Activated naive CD4-positive, alpha-beta T cell treated with anti-CD3 and anti-CD28 coated beads for 36 hours (primary cell): ENCODE measurements at places on chromosomes 2 and 18. TPM values are rescaled to one million over a fixed set of nuclear protein-coding genes. Genes with fewer than 3 reads are reported as not detected.

GRCh38 chr2:137823196-137823595 lies 141.1 kb upstream of the HNMT start:
- H3K27ac ChIP-seq: no peak overlapping the region
- no peak overlapping the region for H3K4me3 ChIP-seq
- H3K36me3 ChIP-seq: no peaks in the 10 kb centered on the region
- DNase-seq: no peak
- peaks cover 17% of the 10 kb centered on the region for H3K27me3 ChIP-seq

- DNase-seq: no peak
- no peak overlapping the region for H3K4me3 ChIP-seq
- H3K36me3 ChIP-seq: peaks cover 22% of the 10 kb centered on the region
- H3K4me1 ChIP-seq: peaks cover 16% of the 10 kb centered on the region
- no peaks in the 10 kb centered on the region for H3K27me3 ChIP-seq
- no peak overlapping the region for H3K27ac ChIP-seq
Measured at GRCh38 chr2:69483696-69484095, 46.5 kb upstream of the NFU1 start.

GRCh38 chr2:166765141-166765540 lies 123.1 kb upstream of the XIRP2 start:
- H3K4me3 ChIP-seq: no peak overlapping the region
- H3K27ac ChIP-seq: no peak overlapping the region
- H3K4me1 ChIP-seq: no peaks in the 10 kb centered on the region
- H3K27me3 ChIP-seq: peaks cover 3% of the 10 kb centered on the region
- no peaks in the 10 kb centered on the region for H3K36me3 ChIP-seq

GRCh38 chr2:79627237-79627636 lies 114.4 kb downstream of the CTNNA2 start:
- DNase-seq: no peak
- H3K27ac ChIP-seq: no peak overlapping the region
- H3K4me1 ChIP-seq: no peaks in the 10 kb centered on the region
- no peak overlapping the region for H3K4me3 ChIP-seq

DNA sequence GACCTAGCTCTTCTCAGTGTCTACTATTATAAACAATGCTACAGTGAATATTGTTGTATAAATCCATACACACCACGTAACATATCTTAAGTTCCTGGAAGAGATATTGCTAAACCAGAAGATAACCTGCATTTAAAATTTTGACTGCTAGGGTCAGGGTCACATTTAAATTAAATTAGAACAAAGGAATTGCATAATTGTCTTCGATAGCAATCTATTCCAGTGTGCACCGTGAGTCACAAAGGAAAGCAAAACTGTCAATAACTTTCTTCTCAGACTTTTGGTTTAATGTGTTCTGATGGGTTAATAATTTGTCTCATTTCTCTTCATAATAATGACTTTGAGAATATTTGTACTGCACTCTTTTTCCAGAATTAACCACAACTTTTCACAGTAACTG lies 4.2 kb downstream of the GEN1 start:
- no peak for DNase-seq
- H3K4me3 ChIP-seq: no peak overlapping the region
- peaks cover 13% of the 10 kb centered on the region for H3K36me3 ChIP-seq
- no peaks in the 10 kb centered on the region for H3K27me3 ChIP-seq

DNA sequence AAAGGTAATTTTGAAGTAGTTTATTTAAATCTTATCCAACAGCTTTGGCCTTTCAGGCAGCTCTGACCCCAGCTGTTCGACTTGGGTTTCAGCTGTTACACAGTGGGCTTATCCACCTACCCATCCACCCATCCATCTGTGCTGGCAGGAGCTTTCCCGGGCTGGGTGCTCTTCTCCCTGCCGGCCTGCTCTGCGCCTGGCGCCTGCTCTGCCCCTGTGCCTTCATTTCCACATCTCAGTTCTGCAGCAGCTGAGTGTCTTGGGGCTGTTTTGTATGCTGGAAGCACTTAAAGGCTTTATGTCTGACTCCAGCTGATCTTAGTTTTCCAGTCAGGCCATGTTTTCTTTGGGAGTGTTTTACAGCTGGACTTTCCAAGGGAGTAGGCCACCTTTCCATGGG lies 24.2 kb downstream of the LDLRAD4 start:
- H3K36me3 ChIP-seq: no peaks in the 10 kb centered on the region
- H3K4me1 ChIP-seq: no peaks in the 10 kb centered on the region
- DNase-seq: no peak
- H3K27me3 ChIP-seq: no peaks in the 10 kb centered on the region

Gene EFEMP1
- total RNA-seq: not detected

Gene B3GNT7
- not detected for total RNA-seq

Gene TUBA3E
- total RNA-seq: not detected
